ENCODE measurements at places on chromosomes 3 and 15.

GRCh38 chr15:55661428-55661827 is 73.3 kb upstream of the PYGO1 start:
- DNase-seq, result no peak

DNA sequence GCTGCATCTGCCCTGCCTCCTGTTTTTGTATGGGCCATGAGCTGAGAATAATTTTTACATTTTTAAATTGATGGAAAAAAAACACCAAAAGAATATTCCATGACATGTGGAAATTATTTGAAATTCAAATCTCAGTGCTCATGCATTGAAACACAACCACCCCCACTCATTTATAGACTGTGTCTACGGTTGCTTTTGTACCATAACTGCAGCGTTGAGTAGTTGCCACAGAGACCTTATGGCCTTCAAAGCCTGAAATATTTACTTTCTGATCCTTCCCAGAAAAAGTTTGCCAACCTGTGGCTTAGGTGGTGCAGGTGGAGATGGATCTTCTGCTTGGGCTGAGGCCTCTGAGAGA is 28.1 kb downstream of the ARNT2 start:
- DNase-seq, result no peak

GRCh38 chr3:111732252-111732879 is 126.7 kb upstream of the PHLDB2 start:
- no peak for DNase-seq

- no peak for DNase-seq
Observed at GRCh38 chr3:107116251-107116650, 261.0 kb upstream of the CCDC54 start.

DNA sequence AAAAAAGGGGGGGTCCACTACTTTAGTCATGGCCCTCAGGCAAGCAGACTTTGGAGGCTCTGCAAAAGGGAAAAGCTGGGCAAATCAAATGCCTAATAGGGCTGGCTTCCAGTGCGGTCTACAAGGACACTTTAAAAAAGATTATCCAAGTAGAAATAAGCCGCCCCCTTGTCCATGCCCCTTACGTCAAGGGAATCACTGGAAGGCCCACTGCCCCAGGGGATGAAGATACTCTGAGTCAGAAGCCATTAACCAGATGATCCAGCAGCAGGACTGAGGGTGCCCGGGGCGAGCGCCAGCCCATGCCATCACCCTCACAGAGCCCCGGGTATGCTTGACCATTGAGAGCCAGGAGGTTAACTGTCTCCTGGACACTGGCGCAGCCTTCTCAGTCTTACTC is 15.3 kb downstream of the ZMAT3 start:
- no peak for DNase-seq

GRCh38 chr15:52067545-52067926 is 45.0 kb downstream of the BCL2L10 start:
- DNase-seq, result no peak

DNA sequence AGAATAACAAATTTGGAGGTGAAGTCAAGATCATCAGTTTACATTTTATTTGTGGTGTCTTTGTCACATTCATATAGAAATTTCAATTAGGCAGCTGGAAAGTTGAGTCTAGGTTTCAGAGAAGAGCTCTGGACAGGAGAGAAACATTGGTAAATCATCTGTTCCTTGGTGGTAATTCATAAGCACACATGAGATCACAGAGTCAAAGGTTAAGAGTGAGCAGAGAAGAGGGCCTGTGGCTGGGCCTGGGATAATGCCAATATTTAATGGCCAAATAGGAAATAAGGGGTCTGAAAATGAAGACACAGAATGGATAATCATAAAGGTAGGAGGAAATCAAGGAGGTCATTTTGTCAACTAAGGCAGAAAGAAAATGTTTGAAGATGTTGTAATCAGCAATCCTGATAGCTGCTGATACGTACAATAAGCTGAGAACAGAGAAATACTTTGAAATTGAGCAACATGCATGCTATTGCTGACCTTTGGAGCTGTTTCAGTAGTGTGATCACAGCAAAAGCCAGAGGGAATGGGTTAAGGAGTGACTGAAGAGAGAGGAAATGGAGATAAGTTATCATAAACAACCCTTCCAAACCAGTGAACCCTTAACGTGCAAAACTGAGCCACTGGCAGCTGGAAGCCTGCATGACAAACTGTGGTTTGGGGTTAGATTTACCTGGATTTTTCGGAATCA is 692.8 kb downstream of the AGBL1 start:
- DNase-seq, result no peak

GRCh38 chr15:50873935-50874361 is 34.5 kb upstream of the AP4E1 start:
- DNase-seq, result no peak

DNA sequence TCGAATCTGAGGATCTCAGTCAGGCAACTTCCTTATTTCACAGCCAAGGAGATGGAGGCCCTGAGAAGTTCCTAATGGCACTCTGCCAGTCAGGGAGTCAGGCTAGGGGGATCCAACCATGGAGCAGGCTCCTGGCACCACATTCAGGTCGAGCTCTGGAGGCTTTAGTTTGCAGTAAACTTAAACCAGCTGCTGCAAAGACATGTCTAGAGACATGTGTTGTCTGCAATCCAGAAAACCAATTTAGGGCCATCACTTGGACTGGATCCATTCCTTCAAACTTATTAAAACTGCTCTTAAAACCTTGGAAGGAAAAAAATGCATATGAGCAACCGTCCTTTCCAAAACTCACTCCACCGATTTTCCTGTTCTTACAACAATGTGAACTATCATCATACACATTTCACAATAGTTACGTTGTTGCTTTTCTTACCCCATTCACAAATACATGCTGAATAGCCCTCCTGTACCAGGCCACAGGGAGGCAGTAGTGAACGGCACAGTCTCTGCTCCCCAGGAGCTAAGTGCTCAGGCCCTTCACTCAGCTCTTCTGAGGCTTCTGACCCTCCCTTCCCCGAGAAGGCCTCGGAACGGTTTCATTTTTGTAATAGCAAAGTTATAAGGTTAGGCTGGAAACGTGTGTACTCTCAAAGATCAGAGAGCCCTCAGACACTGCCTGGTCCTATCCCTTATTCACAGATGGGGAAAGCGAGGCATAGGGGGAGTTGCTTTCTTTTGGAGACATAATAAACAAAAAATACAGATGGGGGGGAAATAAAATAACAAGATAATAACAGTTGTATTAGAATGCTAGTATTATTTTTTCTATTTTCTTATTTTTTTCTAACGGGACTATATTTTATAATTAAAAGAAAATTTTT is 20.1 kb downstream of the RFT1 start:
- DNase-seq, result no peak

Measured in posterior cingulate gyrus (tissue), 11 donors.